ENCODE measurements at places on chromosomes 12 and 14.
A peak's percentile ranks its signal among the peaks of the same experiment; 100 is the strongest.

GRCh38 chr12:130828895-130829294, 10.2 kb downstream of the STX2 start:
- no peak for DNase-seq

GRCh38 chr12:127675936-127676335, 591.0 kb upstream of the TMEM132C start:
- DNase-seq, result no peak

GRCh38 chr14:89607453-89607852, 190.4 kb upstream of the FOXN3 start:
- no peak for DNase-seq

GRCh38 chr14:22152903-22153302, 436.1 kb downstream of the DAD1 start:
- DNase-seq, result no peak

DNA sequence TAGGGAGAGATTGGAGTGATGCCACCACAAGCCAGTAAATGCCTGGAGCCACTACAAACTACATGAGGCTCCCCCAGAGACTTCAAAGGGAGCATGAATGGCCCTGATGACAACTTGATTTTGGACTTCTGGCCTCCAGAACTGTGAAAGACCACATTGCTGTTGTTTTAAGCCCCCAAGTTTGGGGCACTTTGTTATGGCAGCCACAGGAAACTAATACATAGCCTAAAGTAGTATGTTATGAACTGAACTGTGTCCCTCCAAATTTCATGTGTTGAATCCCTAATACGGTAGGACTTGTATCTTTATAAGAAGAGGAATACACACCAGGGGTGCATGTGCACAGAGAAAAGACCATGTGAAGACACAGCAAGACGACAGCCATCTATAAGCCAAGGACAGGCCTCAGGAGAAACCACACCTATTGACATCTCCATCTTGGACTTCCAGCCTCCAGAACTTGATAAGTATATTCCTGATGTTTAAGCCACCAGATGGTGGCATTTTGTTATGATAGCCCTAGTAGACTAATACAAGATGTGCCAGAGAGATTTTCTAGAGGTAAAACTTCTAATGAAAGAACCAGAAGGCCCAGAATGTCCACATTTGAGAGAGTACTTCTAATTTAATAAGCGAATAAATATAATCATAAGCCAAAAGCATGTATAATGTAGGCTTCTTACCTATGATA, 127.1 kb upstream of the BMP4 start:
- no peak for DNase-seq

DNA sequence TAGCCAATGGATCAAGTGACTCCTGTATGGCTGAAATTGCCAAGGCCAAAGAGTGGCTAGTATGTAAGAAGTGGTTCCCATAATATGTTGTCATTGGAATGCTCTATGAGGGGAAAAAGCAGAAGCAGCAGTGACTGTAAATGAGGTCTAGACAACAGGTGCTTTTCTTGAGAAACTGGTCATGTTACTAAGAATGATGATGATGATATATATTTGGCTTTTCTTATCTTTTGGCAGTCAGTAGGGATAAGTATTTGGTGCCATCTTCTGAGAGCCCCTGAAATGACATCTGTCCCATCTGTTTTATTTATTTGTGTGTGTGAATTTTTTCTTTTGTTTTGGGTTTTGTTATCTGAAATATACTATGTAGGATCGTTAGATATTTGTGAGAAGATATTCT, 141.7 kb downstream of the SYT1 start:
- DNase-seq, result no peak

- no peak for DNase-seq
These were observed 41.9 kb downstream of the CCDC177 start for GRCh38 chr14:69532561-69533340.

DNA sequence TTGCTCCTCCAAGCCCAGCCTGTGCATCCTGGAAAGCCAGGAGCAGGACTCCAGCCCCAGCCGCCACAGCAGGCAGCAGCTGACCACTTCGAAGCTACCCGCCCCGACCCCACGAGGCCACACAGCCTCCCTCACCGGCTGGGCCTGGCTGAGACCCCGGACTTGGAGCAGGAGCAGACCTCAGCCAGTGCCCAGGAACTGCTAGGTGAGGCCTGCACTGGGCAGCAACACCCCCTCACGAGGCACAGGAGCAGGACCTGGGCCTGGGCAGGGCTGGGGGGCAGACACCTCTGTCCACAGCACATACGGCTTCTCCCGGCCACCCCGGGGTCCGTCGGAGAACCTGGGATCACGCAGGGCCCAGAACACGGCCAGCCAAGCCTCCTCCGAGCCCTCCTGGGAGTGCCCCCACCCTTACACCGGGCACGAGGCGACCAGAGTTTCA, 137.4 kb upstream of the C14orf180 start:
- no peak for DNase-seq

- DNase-seq, result peak; percentile 25
These were observed 100.4 kb downstream of the RFLNA start for GRCh38 chr12:124395284-124395752.

DNA sequence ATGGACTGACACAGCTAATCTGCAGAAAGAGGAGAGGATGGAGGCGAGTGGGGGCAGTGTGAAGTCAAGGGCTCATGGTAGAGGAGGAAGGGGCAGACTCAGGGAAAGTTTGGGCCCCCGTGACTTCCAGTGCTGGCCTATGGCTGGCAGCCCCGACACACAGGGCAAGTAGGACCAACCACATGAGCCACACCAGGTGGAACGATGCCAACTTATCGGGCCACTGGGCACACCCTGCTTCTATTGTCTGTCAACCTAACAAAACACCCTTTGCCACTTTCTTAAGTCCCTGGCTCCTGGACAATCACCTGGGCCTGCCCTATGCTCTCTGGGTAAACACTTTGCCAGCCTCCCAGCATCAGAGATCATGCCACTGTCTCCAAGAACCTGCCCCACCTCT, 65.2 kb upstream of the PSMC1 start:
- no peak for DNase-seq

- DNase-seq, result no peak
These were observed 338.0 kb downstream of the RGS6 start for GRCh38 chr14:72270147-72270727.

- DNase-seq, result no peak
These were observed 6.2 kb downstream of the CRADD start for GRCh38 chr12:93683410-93683809.

GRCh38 chr14:76463105-76463504, 87.2 kb downstream of the ESRRB start:
- DNase-seq, result no peak

GRCh38 chr14:69428289-69428998, 30.0 kb downstream of the SLC39A9 start:
- DNase-seq, result no peak

DNA sequence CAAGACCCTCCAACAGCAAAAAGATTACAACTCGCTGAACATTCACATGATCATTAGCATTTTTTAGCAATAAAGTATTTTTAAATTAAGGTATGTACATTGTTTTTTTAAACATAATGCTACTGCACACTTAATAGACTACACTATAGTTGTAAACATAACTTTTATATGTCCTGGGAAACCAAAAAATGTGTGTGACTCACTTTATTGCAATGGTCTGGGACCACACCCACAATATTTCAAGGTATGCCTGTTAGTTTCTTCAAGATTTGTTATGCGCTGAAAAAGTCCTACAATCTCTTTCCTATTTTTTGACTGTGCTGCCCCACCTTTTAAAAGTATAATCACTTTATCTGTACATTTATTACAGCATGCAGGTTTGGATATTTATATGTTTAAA, 30.4 kb upstream of the PCNX4 start:
- DNase-seq, result no peak

DNA sequence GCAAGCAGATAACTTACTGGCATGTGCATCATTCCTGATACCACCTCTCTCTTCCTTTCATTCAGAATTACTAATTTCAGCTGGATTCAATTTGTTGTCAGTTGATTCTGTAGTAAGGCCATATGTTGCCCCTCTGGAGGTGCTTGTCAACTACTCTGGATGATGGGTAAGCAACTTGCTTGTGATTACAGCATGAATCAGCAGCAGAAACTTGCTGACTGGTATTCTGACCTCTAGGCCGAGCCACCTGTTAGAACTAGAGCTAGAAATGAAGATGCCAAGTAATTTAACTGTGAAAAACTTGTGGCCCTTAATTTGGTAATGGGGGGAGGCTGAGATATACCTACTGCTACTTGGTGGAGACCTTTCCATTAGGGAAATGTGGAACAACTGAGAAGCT, 5.1 kb downstream of the RNF10 start:
- DNase-seq, result no peak

GRCh38 chr12:122215771-122216170, 10.1 kb downstream of the DIABLO start:
- DNase-seq, result no peak

- DNase-seq, result no peak
These were observed 73.8 kb downstream of the SUSD6 start for GRCh38 chr14:69685218-69685616.

DNA sequence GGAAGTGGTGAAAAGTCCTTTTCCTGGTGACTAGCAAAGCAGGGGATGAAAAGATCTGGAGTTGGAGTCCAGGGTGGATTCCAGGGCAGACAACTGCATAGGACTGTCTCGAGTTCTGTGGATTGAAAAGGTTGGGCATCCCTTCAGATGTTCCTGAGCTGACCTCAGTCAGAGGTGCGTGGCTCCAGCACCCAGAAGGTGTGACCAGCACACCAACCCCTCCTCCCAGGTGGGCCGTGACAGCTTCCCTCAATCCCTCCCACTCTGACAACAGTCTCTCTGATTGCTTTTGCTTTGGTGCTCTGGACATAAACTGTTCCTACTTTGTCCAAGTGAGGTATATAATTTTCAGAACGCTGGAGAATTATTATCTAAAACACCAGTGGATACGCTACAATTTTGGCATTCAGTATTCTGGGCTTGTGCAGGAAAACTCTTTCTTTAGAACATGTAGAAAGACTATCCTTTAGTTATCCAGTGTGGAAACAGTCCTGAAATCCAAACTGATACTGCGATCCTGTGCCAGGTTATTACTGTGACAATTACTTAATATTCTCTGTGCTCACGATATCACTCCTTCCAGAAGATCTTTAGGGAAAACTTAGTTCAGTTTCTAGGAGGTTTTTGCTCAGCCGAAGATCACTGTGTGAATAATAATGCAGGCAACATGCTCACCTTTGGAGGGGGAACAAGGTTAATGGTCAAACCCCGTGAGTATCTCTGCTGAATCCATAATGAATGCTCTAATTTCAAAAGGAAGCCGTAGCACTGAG, 87.9 kb downstream of the DAD1 start:
- no peak for DNase-seq

GRCh38 chr12:4899364-4899763, 10.3 kb upstream of the KCNA1 start:
- peak; percentile 26 for DNase-seq

GRCh38 chr14:101788016-101788635, 26.6 kb downstream of the PPP2R5C start:
- DNase-seq, result no peak

DNA sequence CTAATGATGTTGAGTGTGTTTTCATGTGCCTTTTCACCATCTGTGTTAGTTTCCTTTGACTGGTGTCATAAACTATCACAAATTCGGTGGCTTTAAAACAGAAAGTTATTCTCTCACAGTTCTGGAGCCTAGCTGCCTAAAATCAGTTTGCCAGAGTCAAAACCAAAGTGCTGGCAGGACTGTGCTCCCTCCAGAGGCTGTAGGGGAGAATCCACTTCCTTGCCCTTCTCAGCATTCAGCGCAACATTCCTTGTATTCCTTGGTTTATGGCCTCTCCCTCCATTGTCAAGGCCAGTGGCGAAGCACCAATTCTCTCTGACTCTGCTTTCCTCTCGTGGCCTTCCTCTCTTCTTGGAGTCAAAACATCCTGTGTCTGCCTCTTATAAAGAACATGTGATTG, 174.2 kb upstream of the PDE3A start:
- DNase-seq, result no peak

DNA sequence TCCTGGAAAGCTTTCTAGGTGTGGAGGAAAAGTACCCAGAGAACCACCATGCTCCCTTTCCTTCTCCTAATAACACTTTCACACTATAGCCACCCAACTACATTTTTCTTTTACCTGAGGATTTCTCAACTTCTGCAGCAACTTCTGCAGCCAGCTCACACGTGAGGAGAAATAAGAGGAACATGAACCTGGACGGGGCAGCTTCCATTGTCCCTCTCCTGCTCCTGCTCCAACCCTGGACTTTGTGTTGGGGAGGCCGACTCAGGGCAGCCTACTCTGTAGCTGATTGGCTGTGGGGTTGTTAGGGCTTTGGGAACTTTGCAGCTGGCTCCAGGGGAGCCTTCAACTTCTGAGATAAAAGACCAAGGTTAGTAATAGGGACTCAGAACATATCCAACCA, at the start of gene ERP27:
ERP27 (minus strand) TSS at position 237 of the 400 bp plus-strand sequence; CDS start at position 208, 29 bp downstream.
- no peak for DNase-seq

GRCh38 chr12:31222620-31223222, 103.2 kb downstream of the SINHCAF start:
- DNase-seq, result no peak

- DNase-seq, result no peak
These were observed 36.7 kb upstream of the FERMT2 start for GRCh38 chr14:52987514-52987913.

GRCh38 chr12:1826867-1827705, 6.7 kb downstream of the LRTM2 start:
- DNase-seq, result no peak

DNA sequence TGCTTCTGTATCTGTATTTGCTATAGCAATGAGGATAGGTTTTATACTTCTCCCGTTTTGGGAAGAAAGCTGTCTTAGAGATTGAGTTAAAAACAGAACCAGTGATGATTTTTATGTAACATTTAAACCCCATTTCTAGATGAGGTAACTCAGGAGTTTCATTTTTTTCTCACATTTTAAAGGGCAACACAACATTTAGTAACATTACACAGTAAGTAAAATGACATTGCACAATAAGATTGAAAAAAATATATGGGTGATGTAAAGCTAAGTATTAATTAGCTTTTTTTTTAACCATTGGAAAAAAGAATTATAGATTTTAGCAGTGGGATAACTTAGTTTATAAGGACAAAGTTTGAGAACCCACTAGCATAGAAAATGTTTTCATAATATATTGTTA, 25.2 kb upstream of the SCFD1 start:
- no peak for DNase-seq

GRCh38 chr14:105019861-105020814, 745 bp downstream of the CDCA4 start:
- no peak for DNase-seq

DNA sequence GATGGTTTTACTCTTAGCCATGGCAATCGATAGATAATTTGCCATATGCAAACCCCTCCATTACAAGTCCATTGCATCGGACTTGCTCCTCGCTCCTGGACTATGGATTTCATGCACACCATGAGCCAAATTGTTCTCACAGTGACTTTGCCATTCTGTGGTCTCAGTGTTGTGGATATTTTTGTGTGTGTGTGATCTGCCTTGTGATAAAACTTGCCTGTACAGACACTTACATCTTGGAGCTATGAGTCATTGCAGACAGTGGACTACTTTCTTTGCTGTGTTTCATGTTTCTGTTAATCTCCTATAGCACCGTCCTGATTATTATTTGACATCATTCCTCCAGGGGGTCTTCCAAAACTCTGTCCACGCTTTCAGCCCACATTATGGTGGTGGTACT, 8.4 kb upstream of the OR4K13 start:
- DNase-seq, result no peak
